ENCODE measurements at places on chromosomes 5 and 9.

DNA sequence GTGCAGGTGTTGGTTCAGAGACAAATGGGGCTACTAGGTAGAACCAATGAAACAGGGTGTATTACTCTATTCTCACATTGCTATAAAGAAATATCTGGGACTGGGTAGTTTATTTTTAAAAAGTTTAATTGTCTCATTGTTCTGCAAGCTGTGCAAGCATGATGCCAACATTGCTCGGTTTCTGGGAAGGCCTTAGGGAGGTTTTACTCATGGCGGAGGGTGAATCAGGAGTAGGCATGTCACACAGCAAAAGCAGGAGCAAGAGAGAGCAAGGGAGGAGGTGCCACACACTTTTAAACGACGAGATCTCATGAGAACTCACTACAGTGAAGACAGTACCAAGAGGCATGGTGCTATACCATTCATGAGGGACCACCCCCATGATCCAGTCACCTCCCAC lies 134.6 kb downstream of the PIK3R1 start:
- no peak for DNase-seq

GRCh38 chr5:68646144-68646543 lies 430.6 kb downstream of the PIK3R1 start:
- DNase-seq = no peak

DNA sequence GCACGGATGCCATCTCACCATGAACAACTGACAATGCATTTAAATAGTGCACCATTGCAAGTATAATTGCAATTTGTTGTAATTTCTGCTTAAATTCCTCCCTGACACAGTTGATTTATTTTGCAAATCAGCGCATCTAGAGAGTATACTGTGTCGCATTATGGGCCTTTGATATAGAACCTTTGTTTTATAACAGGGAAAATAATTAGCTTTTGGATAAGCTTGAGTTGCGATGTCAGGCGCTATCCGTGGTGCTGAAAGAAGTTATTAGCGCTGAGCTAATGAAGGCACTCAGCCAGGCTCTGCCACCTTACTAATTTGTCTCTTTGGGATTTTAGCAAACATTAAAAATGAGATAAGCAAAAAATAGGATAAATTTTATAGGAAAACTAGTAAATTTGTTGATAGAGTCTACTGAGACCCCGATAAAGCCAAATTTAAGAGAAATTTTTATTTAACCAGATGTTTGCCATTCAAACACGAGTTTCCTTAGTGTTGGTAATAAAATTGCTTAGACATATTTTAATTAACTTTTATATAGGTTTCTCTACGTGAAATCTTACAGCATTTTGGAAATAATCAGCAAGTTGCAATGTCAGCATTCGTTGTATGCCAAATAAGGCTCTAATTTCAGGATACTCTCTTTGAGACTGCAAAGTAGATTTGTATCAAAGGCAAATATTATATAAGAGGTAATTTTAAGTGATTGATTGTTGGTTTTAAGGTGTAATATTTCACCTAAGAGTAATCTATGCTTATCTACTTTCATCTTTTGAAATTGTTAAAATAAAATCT lies 355.5 kb downstream of the TLR4 start:
- no peak for DNase-seq

GRCh38 chr5:99438619-99439018 lies 509.8 kb upstream of the CHD1 start:
- DNase-seq = no peak

DNA sequence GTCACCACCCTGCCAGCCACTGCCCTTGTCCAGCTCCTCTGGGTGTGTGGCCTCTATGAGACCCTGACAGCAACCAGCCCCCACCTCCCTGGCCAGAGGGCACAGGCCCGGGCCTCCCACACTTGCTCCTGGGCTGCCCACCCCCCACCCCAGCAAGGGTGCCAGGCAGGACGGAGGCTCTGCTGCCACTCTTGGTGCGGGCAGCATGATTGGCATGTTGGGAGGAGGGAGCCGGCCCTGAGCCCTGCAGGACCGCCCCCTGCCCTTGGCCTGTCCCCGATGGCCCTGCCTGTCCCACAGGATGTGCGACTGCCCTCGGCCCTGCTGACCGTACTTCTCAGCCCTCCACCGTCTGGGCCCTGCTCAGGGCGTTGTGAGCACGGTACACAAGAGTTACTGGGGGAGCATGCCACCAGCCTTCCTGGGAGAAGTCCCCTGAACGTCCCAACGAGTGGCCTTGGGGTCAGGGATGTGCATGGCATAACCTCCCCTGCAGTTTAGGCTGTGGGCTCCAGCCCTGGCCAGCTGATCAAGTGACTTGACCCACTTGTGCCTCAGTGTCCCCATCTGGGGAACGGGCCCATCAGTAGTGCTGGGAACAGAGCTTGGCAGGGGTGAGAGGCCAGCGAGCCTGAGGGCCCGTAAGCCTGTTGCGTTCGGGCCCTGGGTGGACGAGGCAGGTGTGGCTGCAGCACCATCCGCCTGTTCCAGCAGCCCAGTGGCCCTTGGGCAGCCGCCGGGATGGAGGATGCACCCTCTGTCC lies 16.0 kb downstream of the GPSM1 start:
- no peak for DNase-seq

GRCh38 chr5:140131967-140132409 lies 6.3 kb downstream of the IGIP start:
- no peak for DNase-seq

DNA sequence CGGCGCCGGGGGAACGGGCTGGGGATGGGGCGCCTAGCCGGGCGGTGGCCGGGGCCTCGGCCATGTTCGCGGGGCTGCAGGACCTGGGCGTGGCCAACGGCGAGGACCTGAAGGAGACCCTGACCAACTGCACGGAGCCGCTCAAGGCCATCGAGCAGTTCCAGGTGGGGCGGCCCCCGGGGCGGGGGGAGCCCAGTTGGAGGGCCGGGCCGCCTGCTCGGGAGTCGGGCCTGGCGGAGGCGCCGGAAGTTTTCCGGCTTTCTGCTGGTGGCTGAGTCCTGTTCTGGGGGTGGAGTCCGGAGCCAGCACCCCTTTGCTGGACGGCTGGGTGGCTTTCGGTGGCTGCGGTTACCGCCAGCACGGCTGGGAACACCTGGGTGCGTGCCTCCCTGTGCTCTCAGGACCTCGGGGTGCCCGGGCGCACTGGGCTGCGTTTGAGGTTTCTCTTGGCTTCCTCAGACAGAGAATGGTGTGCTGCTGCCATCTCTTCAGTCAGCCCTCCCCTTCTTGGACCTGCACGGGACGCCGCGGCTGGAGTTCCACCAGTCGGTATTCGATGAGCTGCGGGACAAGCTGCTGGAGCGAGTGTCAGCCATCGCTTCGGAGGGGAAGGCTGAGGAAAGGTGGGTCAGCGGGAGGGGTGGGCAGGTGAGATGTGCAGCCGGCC lies 454 bp downstream of the NELFB start:
- no peak for DNase-seq

GRCh38 chr5:15074651-15075050 lies 203.1 kb upstream of the ANKH start:
- no peak for DNase-seq

DNA sequence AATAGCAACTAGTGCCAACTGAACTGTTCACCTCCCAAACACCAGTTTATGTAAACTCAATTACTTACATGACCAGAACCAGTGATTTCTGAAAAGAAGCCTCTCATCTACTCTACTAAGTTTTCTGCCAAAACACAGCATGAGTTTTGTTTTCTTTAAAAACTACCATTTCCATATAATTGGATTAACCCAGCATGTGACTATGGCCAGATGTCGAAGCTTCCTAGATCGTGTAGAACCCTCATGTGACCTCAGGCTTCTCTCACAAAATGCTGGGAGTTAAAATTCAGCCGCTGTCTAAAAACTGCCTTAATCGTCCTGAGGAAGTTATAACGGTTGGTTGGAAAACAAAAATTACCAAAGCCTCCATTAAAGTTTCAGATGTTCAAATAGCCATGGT lies 303.5 kb downstream of the IRX1 start:
- no peak for DNase-seq

DNA sequence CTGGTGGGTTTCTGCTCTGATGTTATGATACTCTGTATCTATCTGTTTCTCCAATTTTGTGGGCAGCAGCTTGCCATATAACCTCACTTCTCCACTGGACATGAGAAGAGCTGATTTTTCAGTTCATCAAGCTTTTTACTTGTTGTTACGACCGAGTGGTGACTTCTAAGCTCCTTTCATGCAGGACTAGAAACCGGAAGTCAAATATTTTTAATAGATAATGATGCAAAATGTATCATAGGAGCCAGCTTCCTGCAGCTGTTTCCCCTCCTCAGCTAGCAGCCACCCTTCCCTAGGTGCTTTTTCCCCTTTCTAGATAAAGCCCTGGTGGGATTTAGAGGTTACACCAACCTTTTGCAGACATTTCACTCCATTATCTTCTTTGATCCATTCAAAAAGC lies 17.0 kb upstream of the ADAM19 start:
- DNase-seq = no peak

DNA sequence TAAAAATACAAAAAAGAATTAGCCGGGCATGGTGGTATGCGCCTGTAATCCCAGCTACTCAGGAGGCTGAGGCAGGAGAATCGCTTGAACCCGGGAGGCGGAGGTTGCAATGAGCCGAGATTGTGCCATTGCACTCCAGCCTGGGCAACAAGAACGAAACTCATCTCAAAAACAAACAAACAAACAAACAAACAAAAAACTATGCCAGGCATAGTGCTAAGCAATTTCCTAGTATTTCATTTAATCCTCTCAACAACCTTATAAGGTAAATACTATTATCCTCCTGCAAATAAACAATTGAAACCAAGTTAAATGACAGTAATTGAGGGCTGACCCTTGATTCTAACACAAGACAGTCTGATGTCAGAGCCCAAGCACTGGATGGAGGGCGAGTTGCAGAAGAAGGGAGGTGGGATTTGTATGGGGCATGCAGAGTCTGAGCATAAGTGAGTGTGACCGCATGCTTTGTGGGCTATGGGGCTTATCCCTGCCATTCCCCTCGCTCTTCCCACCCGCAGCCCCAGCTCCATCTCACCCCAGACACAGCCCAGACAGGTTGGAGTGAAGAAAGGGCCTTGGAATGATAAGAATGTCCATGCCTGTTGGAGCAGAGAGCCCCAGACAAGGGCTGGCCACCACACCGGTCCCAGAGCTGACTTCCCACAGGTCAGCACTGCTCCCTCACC lies 24.3 kb upstream of the RPS14 start:
- no peak for DNase-seq

GRCh38 chr5:39713250-39713916 lies 288.6 kb upstream of the DAB2 start:
- no peak for DNase-seq

- peak; percentile 71 for DNase-seq
These were observed 202.0 kb downstream of the AUH start for GRCh38 chr9:91159664-91160121.

GRCh38 chr5:68015381-68016302 lies 199.9 kb upstream of the PIK3R1 start:
- no peak for DNase-seq

- DNase-seq = no peak
These were observed 10.8 kb upstream of the PLIN2 start for GRCh38 chr9:19138084-19138483.

DNA sequence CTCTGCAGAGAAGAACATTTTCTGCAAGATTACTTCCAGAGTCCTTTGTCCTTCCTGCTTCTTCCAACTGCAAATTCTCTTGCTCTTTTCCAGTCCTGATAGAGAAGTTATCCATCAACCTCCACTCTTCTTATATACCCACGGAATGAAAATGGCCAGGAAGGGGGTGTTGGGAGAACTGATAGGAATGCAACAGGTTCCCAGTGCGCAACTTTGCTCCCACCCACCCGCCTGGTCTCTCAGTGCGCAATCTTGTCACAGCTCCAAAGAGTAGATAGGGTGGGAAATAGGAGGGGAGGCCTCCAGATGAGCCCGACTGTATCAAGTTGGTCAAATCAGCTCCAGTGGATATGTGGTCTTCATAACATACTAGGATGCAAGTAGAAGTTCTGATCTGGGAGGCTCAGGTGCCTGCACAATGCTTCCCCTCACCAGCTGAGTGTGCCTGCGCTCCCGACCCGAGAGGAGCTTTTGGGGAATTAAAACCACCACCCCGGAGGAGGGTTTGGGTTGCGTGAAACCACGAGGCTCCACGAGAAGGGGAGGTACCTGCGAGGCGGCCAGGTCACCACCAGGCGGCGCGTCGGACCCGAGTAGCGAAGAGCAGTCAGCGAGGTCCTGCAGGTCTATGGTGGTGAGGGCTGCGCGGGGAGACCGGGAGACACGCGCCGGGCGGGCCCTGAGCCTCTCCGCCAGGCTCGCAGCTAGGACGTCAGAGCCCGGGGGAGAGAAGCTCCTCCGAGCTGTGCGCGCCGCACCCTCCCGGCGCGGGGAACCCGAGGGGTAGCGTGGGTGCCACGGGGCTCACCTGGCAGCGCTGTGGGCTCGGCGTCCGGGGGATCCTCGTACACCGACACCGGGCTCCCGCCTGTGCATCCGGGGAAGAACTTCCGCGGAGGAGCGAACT lies 835 bp downstream of the MCIDAS start:
- no peak for DNase-seq
